Activated naive CD4-positive, alpha-beta T cell treated with anti-CD3 and anti-CD28 coated beads, Interleukin-2, amount 50 U/mL, for 16 hours (primary cell): ENCODE measurements at places on chromosomes 6 and 20.

DNA sequence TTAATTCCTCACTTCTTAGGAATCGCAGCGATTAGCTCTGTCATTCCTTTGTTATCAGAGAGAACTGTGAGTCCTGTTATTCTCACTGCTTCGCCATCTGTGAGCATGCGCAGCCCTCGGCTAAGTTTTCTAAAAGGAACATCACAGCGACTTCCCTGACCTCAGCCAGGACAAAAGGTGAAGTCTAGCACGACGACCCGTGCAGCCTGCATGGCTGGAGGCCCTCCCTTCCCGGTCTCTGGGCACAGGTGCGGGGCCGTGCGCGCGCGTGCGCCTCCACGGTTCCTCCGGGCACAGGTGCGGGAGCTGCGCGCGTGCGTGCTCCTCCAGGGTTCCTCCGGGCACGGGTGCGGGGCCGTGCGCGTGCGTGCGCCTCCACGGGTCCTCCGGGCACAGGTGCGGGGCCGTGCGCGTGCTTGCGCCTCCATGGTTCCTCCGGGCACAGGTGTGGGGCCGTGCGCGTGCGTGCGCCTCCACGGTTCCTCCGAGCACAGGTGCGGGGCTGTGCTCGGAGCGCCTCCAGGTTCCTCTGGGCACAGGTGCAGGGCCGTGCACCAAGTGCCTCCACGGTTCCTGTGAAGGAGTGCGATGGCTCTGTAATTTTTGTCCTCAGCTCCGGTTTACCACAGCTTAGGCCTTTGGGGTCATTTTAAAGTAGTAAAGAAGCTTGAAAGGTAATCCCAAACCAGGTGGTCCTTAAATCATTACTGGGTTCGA lies 212.3 kb downstream of the ERMARD start:
- DNase-seq: no peak

DNA sequence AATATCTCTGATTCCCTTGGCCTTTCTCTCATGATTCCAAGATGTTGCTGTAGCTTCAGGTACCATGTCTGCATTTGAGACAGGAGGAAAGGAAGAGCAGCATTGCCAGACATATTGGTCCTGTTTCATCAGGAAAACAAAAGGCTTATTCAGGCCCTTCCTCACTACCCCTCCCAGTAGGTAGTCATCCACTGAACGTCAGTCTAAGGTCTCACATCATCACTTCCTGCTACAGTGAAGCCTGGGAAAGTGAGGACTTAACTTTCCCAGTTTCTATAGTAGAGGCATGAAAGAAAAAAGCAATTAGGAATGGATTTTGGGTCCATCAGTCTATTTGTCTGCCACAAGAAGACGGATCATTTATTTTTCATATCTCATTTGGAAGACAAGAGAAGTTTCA lies 85.7 kb upstream of the SOX4 start:
- no peak for DNase-seq

- DNase-seq: no peak
Observed at GRCh38 chr20:17875106-17875980, 93.3 kb downstream of the SNX5 start.

DNA sequence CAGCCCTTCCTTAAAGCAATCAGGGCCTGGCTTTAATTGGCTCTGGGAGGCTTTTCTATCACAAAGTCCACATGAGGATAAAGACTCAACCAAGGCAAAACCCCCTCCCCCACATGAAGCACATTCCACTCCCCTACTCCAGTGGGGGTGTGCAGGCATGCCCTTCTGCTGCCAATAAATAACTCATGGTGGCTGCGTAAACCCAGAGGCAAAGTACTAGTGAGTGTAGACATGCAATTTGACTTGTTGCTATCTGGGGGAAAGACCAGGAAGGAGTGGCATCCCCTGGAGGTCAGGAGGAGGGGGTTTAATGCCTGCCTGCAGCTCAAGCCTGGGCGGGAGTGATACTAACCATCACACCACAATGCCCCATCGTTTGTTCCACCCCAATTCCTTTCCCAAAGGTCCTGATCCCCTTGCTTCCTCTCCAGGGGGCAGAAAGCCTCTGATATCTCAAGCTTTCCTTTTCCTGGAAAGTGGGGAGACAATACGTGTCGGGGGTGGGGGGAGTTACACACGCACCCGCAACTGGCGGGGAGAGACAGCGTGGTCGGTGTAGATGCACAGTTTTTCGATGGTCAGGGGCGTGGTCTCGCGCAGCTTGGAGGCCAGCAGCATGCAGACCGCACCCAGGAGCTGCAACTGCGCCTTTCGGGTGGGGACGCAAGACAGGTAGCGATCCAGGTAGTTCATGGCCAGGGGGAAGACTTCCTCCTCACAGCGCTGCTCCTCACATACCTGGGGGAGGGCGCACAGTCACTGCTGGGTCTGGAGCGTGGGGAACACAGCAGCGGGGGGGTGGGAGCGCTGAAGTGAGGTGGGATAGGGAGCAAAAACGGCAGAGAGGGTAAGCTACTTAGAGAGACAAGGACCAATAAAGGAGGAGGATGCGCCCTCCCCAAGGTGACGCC lies 1.5 kb downstream of the CCND3 start:
- DNase-seq: peak; percentile 48

DNA sequence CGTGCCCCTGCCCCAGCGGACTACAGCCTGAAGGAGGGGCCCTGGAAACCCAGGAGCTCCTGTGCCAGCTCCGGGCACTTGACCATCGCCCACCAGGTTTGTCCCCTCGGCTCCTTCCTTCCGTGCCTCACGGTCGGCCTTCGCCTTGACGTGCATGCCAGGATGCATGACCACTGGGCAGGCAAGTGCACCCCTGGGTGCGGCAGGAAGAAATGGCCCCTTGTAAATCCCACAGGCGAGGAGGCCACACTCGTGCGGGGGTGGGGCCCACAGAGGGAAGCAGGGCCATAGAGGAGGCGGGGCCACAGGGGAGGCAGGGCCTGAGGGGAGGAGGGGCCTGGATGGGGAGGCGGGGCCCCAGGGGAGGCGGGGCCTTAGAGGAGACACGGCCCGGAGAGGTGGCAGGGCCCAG lies 81.7 kb downstream of the YTHDF1 start:
- DNase-seq: no peak

GRCh38 chr6:157046776-157047175 lies 269.6 kb downstream of the ARID1B start:
- no peak for DNase-seq

GRCh38 chr6:31538805-31539400 lies 2.9 kb downstream of the DDX39B start:
- no peak for DNase-seq

DNA sequence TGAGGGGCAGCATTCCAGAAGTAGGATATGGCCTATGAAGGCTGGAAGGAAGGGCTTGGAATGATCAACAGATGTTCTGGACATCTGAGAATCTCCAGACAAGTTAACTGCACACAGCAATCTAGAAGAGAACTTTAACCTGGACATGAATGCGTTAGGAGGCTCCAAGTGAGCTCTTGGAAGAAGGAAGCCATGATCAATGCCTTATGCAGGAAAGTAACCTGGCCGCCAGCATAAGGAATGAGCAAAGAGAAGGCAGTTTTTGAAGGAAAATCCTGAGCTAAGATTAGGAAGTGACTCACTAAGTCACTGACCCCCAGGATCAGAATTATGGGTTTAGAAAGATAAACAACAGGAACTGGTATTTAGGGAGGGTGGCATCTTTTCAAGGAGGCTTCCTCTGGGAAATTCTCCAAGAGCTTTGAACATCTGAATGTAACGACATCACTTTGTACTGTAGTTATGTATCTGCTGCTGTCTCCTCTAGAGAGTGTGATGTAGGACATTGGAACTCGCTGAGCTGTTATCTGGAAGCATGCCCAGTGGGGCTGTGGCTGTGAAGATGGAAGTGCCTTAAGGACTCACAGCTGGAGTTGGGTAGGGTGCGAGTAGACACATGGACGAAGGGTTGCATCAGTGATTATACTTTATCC lies 236.8 kb downstream of the PACRG start:
- no peak for DNase-seq

- DNase-seq: no peak
Observed at GRCh38 chr6:163092876-163093275, 321.6 kb upstream of the QKI start.

GRCh38 chr20:24672886-24673677 lies 203.7 kb downstream of the SYNDIG1 start:
- no peak for DNase-seq

GRCh38 chr6:15554728-15555100 lies 108.1 kb downstream of the DTNBP1 start:
- no peak for DNase-seq

DNA sequence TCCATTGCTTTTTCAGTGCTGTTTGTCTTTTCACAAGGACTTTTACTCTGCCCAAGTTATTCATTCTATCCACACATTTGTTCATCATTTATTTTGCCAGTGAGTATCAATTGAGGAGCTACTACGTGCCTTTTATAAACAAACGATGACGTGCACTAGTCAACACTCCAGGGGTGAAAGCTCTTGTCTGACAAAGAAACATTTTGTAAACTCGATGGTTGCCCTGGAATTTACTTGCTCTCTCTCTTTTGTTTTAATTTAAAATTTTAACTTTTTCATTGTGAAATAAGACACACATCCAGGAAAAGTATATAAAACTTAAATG lies 8.3 kb upstream of the MRPS18A start:
- DNase-seq: no peak

DNA sequence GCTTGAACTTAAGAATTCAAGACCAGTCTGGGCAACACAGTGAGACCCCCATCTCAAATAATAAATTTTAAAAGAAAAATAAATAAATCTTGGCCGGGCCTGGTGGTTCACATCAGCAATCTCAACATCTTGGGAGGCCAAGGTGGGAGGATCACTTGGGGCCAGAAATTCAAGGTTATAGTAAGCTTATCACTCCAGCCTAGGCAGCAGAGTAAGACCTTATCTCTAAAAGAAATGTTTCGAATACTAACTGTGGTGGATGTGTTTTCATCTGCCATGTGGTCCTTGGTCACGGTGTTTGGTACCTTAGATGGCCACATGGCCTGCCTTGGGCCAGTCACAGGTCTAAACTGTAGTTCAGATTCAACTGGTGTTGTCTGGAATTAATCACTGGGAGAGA lies 5.8 kb downstream of the UBE2C start:
- no peak for DNase-seq

- no peak for DNase-seq
Observed at GRCh38 chr6:7165890-7166267, 58.1 kb downstream of the RREB1 start.

- no peak for DNase-seq
Observed at GRCh38 chr6:142878407-142878806, 66.6 kb downstream of the HIVEP2 start.

GRCh38 chr6:32666420-32667300 lies at the start of gene HLA-DQB1:
Gene HLA-DQB1, minus strand, starts transcription at chr6:32666657. Its CDS starts 50 bp downstream, at chr6:32666607.
- DNase-seq: peak; percentile 15

DNA sequence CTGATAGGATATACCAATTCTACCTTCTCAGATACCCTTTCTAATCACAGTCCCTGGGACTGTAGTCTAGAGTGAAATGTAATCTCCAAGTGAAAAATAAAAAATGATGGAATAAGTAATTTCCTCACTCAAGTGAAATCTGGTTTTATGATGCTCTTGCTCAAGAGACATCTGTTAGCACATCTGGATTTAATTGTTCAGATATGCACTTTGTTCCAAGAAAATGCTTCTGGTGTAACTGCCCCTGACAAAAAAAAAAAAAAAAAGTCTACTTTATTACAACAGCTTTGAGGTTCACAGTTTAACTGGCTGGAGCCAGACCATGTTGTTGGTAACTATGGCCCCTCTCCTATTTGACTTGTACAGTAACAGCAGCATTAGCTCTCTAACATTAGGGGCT lies 251.8 kb downstream of the BTBD9 start:
- no peak for DNase-seq

GRCh38 chr6:34154668-34155447 lies 9.0 kb upstream of the GRM4 start:
- peak; percentile 77 for DNase-seq

- no peak for DNase-seq
Observed at GRCh38 chr20:62216636-62217566, 3.2 kb downstream of the HRH3 start.

DNA sequence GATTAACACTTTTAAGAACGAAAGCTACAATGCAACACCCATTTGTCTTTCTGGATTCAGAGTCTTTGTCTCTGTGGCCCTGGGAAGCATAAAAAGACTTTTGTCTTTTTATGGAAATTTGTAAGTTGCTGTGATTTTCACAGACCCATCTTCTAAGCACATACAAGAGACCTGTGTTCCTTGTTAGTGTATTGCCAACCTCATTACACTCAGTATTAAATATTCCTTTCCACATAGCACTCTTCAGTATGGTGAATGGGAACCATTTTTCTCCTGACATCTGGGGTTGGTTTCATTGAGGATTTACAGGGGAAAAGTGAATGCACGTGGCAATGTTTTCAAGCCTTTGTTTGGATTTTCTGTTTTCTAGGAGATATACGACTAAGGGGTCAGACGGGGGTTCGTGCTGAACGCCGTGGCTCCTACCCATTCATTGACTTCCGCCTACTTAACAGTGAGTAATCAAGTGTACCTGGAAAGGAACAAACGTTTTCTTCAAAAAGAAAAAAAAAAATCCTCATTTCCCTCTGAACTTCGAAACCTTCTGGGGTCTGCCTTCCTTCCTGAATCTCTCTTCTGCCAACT lies 141.7 kb downstream of the MTFR2 start:
- DNase-seq: no peak

DNA sequence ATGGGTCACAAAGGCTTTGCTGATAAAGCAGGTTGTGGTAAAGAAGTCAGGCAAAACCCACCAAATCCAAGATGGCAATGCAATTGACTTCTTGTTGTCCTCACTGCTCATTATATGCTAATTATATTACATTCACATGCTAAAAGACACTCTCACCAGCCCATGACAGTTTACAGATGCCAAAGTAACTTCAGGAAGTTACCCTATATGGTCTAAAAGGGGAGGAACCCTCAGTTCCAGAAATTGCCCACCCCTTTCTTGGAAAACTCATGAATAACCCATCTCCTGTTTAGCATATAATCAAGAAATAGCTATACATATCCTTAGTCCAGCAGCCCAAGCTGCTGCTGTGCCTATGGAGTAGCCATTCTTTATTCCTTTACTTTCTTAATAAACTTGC lies 501.1 kb downstream of the MEI4 start:
- no peak for DNase-seq

GRCh38 chr20:38126932-38127621 lies 38.0 kb downstream of the TGM2 start:
- no peak for DNase-seq

- no peak for DNase-seq
Observed at GRCh38 chr6:25026723-25027122, 91.0 kb upstream of the RIPOR2 start.

DNA sequence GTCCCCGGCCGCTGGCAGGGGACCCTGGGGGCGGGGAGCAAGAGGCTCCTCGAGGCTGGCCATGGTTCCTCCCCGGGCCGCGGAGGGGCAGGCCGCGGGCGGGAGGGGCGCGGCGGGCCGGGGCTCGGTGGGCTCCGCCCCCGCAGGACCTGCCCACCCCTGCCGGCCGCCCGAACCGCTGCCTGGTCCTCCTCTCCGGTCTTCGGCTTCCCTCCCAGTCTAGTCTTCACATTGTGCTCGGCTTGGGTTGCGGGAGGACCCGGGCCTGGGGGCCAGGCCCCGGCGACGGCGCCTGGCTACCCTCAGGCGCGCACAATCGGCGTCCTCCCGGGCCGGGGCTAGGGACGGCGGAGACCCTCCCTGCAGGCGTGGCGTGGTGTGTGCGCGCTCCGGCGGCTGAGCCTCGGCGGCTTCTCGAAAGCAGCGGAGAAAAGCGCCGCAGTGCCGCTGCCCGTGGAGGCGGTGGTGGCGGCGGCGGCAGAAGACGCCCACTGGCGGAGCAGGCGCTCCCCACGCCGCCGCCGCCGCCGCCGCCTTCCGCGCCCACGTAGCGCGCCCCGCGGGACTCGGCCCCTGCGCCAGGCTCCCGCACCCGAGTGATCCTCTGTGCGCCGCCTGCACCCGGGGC lies at the start of gene PDE10A:
TSS of gene PDE10A (minus strand) at position 493 of the 628 bp plus-strand sequence. CDS start at position 63, 430 bp downstream.
- DNase-seq: no peak
